ENCODE measurements at places on chromosomes 1 and 21.

DNA sequence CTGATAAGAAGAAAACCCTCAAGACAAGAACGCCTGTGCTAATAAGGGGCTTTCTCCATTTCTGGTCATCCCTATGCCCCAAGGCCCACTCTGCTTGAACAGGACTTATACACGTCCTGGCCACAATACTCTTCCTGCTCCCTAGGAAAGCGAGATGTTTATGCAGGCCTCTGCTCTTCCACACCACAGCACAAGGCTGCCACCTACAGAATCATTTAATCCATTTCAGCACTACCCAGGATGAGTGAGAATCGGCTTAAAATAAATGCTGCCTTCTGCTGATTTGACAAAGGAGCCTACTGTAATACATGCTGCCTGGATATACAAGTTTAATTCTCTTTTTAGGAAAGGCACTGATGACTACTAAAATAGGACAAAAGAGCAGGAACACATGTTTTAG is 29.4 kb downstream of the FRRS1 start:
- DNase-seq, result peak; percentile 72

- no peak for DNase-seq
Observed at GRCh38 chr1:61477301-61477700, 247.6 kb downstream of the TM2D1 start.

DNA sequence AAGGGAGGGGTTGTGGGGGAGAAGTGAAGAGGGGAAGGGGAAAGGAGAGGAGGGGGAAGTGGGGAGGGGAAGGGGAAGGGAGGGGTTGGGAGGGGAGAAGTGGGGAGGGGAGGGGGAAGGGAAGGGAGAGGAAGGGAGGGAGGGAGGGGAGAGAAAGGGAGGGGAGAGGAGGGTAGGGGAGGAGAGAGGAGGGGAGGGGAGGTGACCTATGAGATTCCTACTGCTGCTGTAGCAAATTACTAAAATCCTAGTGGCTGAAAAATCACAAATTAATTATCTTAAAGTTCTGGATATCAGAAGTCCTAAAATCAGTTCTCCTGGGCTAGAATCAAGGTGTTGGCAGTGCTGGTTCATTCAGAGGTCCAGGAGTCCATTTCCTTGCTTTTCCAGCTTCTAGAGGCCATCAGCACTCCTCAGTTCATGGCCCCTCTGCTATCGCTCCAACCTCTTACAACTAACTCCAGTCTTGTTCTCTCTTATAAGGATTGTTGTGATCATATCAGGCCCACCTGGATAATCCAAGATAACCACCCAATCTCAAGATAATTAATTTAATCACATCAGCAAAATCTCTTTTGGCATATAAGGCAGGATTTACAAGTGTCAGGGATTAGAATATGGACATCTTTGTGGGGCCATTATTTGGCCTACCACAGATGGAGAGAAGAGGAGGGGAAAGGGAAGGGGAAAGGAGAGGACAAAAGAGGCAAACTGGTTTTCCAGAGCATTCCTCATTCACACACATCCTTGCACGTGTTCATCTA is 30.4 kb upstream of the KANK4 start:
- no peak for DNase-seq

- DNase-seq, result no peak
Observed at GRCh38 chr1:197341626-197342025, 73.6 kb downstream of the CRB1 start.

- DNase-seq, result peak; percentile 33
Observed at GRCh38 chr1:209583408-209583807, at the start of gene CAMK1G. Gene CAMK1G, plus strand, starts transcription at chr1:209583714. Its CDS starts 11,270 bp downstream, at chr1:209594984.

DNA sequence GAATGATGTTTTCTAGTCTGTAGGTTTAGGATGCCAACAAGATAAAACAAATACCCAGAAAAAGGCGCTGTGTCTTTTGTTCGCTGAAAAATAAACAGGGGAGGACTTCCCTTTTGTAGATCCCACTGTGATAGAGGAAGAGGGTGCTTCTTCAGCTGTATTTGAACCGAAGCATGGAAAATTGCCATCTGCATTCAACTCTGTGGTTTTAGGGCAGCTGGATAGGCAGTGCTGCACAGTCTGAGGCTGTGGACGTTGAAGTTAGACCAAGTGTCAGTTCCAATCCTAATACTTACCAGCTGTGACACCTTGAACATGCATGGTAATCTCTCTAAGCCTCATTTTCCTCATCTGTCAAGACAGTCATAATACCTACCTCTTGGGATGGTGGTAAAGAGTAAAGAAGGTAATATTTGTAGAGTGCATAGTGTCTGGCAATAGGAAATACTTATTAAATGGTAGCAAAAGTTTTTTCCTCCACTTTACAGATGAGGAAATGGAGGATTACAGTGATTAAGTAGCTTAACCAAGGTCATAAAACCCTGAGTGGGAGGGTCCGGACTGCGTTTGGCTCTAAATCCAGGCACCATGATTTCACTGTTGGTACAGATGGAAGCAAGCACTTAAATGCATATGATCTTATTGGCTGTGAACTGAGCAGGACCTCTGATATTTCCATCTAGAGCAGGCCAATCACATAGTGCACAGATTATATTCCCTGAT is 48.5 kb downstream of the UTP25 start:
- no peak for DNase-seq

DNA sequence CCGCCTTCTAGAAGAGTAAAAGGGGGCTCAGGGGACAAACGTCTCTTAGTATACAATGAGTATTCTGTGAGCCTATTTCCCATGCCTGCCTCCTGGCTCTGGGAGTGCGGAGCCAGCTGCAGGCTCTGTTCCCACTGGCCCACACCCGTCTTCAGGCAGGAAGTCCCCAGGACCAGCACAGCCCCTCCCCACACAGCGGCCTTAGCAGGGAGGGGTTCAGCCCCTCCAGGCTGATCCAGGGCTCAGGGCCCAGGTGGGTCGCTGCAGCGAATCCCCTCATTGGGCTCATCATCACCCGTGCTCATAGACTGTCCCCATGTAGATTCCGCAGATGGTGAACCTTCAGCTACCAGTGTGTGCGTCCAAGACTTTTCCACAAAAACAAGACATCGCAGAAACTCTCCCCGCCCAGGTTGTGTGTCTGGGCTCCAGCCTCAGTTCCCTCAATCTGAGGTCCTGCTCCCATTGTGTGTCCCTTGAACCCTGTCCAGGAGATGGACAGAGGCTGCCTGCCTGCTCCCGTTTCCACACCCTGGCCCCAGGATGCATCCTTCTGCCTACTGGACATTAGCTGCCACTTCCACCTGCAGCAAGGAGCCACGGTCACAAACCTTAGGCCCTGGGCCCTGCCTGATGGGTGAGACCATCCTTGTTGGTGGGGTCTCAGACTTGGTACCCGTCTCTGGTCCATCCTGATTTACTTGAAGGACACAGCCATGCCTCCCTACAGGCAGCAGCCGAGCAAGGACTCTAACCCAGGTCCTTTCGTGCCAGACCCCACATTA is 39.4 kb downstream of the NENF start:
- DNase-seq, result no peak

GRCh38 chr1:94708299-94708685 is 111.9 kb upstream of the SLC44A3 start:
- no peak for DNase-seq

DNA sequence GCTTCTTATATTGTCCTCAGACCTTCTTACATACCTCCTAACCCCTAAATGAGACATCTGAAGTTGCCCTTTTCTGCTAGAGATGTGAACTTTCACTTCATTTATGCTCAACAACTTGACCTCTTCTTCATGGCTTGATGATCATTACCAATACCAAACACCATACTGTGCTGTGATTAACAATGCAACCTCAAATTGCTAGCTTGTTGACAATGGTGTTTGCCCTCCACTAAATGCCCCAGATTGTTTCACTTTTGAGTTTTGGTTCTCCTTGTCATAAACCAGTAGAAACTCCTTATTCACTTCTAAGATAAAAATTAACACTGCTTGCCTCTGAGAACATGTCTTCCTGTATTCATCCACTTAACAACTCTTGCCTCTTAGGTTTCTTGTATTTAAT is 5.6 kb downstream of the JAK1 start:
- DNase-seq, result no peak

DNA sequence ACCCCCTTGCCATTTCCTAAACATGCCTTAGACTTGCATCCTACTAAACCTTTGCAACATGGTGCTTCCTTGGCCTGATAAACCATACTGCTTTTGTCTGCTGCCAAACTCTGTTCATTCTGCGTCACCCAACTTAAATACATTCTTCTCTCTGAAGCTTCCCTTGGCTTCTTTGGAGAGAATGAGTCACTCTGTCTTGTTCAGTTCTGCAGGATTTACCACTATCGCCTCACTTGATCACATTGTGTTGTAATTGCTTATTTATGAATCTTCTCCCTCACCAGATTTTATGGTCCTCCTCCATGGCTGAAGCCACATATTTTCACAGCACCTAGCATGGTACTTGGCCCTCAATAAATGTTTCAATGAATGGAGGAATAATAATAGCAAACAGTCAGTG is 21.7 kb upstream of the TUT4 start:
- peak; percentile 91 for DNase-seq

GRCh38 chr1:174301295-174302077 is 142.2 kb downstream of the RABGAP1L start:
- DNase-seq, result no peak

DNA sequence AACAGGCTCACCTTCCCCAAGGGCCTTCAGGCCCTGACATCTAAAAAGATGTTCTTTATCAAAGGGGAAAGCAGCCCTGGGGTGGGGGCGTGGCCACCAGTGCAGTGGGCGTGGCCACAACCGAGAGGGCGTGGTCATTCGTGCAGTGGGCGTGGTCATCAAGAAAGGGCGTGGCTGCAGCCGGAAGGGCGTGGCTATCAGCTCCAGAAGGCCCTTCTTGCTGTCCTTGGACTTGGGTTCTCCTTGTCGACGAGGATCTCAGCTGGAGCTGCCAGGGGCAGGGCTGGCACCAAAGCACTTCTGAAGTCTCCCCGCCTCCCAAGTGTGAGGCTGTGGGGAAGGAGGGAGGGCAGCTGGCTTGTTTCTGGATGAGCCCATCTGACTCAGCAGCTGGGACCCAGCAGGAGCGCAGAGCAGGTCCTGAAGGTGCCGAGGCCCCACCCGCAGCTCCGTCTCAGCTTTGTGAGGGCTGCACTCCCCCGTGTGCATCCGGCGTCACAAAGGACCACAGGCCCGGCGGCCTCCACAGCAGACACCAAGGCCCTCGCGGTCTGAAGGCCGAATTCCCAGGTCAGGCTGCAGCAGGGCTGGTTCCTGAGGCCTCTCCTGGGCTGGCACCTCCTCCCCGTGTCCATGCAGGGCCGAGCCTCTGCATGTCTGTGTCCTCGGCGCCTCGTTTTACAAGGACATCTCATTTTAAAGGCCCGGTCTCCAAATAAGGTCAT is 12.8 kb downstream of the PDE9A start:
- no peak for DNase-seq

GRCh38 chr1:222643606-222643937 is 25.7 kb downstream of the MIA3 start:
- no peak for DNase-seq

DNA sequence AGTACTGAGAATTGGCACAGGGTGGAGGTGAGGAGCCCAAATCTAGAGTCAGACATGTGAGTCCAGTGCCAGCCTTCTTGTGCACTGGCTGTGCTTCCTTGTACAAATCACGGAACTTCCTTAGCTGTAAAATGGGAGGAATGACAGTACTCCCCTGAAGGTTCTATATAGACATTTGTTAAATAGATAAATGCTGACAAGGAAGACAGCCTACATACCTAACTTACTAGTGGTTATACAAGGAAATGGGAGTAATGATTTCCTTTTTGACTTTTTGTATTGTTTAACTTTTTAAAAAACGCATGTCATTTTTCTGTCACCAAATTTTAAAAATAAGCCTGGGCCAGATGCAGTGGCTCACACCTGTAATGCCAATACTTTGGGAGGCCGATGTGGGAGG is 50.2 kb downstream of the WARS2 start:
- DNase-seq, result no peak

DNA sequence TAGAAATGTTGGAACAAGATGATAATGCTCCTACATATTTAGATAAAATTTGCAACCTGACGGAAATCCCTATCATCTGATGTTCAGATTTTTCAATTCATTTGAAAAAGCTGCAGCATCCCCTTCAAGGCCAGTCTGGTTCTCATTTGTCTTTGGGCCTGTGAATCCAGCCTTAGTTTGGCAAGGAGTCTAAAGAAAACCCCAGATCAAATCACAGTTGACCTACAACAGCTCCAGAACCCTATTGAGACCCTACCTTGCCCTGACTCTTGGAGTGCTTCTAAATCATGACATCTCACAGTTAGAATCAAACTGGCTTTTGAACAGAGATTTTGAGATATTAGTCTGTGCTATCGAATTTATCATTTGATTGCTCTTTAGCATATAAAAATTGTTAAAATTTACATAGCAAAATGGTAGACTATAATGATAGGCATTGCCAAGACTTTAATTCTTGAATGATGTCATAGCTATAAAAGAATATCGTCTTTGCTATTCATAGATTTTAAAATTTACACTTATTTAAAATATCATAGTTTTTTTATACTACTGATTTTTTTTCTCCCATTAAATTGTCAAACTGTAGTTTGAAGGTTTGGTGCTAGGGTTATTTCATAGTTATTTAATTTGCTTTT is 2.2 kb downstream of the PPP2R5A start:
- DNase-seq, result no peak

GRCh38 chr1:151072224-151072623 is 1.7 kb downstream of the GABPB2 start:
- DNase-seq, result no peak

GRCh38 chr1:153957744-153958110 is 685 bp downstream of the CRTC2 start:
- peak; percentile 29 for DNase-seq

- no peak for DNase-seq
Observed at GRCh38 chr1:6424000-6424565, 493 bp upstream of the ESPN start.

GRCh38 chr1:65009176-65009575 is 42.8 kb upstream of the JAK1 start:
- no peak for DNase-seq

- no peak for DNase-seq
Observed at GRCh38 chr1:150243003-150243402, 7.1 kb upstream of the ANP32E start.

GRCh38 chr21:31589820-31590219 is 69.7 kb upstream of the SOD1 start:
- no peak for DNase-seq

DNA sequence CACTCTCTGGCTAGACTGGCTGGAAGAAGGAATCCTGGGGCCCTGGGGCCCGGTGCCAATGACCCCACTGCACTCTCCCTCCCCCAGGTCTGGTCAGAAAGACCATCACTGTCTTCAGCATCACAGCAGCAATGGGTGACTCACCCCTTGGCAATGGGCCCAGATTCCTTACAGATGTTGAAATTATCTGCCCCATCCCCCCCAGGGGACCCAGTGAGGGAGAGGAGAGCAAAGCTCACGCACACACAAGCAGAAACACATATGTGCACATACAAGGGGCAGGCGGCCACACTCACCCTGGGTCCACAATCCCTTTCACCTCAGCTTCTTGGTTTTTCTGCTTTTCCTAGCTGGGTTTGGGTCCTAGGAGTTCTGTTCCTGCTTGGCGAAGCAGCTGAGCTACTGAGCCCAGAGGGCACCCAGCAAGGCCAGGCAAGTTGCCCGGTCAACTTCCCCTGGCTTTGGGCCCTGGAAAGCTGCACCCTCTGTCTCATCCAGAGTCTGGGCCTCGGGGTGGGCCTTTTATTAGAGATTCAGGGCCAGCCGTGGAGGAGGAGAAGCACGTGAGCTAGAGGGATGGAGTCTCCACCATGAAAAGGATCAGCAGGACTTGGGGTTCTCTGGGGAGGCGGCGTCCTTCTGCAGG is 2.6 kb downstream of the COL16A1 start:
- peak; percentile 97 for DNase-seq

- no peak for DNase-seq
Observed at GRCh38 chr1:61356995-61357394, 274.6 kb downstream of the NFIA start.
